ENCODE measurements at places on chromosomes 3 and 15.
A peak's percentile ranks its signal among the peaks of the same experiment; 100 is the strongest.

- DNase-seq = peak; percentile 51
Measured at GRCh38 chr3:39124876-39125840, 17.7 kb downstream of the TTC21A start.

DNA sequence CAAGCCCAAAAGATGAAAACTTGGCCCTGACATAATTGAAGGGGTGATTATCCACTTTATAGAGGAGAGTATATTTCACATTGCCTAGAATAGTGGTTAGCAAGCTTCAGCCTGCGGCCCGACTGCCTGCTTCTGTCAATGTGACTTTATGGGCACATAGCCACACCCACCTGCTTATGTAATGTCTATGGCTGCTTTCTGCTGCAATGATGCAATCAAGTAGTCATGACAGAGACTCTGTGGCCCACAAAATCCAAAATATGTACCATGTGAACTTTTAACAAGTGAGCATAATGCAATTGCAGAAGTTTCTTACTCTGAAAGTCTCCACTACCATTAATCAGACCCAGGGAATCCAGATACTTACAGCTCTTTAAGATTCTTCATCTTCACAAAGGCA lies 103.1 kb downstream of the LRIG1 start:
- DNase-seq = no peak

DNA sequence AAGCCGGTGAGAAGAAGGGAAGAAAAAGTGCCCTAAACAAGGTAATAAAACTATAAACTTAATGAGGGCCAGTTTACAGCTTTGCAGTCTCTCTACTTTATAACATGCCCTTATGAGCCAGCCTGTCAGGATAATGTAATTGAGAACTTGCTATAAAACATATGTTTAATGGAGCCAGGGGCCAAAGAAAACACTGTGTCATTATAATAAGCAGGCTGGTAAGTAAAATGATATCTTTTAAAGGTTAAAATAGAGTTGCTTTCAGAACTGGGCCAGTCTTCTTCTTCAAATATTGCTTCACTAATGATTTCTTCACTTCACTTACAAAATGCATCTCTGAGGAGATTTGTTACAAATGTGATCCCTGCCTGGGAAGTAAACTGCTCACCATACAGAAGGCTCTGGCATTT lies 192.5 kb downstream of the SHOX2 start:
- no peak for DNase-seq

DNA sequence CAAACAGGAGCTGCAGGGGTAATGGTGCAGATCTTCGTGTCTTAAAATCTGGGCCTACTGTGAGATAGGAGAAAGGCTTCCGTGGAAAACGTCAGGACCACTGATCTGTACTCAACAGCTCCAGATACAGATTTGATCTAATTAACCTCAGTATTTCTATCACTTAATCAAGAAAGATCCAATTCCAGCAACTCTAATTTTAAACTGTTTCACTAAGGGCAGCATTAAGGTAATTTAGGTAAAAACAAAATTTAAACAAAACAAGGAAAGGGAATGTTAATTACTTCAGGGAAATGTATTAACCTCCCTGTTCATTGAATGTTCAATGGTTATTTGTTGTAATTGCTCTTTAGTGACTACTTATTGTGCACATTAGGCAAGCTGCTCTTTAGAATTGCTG lies 26.4 kb upstream of the TTC14 start:
- no peak for DNase-seq

- DNase-seq = peak; percentile 8
Measured at GRCh38 chr15:67944010-67944641, 104.3 kb upstream of the RNU6-1 start.

DNA sequence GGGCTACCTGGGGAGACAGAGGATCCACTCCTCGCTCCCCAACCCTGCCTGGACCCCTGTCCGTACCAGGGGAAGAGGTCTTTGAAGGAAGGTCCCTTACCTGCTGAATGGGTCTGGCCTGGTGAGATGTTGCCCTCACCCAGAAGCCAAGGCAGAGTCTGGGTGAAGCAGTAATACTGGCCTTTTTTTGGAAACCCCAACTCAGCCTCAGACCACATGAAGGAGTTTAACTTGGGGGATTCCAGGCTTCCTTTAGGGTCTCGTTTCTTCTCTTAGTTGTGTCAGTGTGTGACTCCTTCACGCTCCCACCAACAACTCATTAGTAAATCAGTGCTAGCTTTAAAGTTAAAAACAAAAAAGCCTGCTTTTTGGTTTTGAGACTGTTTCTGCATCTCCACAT lies 45.6 kb downstream of the RTP1 start:
- DNase-seq = no peak

DNA sequence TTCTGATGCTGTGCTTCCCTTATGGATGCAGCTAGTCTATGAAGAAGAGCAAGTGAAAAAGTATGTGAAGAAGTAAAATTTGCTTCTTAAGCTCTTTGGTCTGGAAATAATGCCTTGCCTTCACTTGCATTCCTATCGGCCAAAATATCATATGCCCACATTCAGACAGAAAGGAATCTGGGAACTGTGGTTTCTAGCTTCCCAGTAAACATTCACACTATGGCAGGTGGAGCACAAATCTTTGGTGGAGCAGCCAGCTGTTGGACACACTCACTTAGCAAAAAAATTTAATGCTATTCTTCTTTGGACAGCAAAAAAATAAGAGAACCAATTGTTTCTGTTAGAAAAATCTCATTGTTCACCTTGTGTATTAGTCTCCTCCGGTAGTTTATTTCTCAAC lies 12.3 kb upstream of the COL6A6 start:
- no peak for DNase-seq

DNA sequence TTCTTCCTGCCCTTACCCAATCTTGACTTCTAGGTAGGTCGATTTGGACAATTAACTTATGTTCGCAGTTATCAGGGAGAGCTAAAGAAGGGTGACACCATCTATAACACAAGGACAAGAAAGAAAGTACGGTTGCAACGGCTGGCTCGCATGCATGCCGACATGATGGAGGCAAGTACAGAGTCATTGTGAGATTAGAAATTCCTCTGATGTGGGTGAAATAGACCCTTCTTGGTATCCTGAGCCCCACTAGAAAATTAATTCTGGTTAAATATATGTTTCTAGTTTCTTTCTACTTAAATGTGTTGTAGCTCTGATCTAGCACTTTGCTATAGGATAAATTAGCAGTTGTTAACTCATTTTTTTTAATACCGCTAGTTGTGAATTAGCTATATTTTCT lies 13.6 kb downstream of the LXN start:
- no peak for DNase-seq

DNA sequence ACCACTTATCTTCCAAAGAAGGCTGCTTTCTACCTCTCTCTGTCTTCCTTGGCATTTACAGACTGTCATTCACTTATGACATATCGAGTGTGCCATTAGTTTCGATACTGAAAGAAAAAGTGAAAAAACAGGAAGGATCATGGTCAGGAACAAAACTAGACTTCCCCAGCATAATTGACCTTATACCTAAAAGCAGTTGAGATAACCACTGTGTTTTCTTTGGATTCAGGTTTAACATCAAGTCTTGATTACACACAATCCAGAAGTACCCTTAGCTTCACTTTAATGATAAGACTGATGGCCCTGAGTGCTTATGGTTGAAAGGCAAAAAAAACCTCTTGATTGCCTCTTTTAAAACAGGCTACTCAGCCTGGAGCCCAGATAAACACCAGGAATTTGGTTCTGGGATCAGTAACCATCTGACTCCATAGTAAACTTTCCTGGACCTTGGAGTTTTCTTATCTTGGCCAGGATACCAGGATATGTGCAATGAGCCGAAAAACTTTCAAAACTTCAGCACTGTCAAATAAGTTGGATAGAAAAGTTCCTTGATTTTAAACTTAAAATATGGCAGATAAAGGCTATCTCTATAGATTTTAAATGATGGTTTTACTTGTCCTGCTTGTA lies 5.0 kb upstream of the UACA start:
- DNase-seq = no peak

DNA sequence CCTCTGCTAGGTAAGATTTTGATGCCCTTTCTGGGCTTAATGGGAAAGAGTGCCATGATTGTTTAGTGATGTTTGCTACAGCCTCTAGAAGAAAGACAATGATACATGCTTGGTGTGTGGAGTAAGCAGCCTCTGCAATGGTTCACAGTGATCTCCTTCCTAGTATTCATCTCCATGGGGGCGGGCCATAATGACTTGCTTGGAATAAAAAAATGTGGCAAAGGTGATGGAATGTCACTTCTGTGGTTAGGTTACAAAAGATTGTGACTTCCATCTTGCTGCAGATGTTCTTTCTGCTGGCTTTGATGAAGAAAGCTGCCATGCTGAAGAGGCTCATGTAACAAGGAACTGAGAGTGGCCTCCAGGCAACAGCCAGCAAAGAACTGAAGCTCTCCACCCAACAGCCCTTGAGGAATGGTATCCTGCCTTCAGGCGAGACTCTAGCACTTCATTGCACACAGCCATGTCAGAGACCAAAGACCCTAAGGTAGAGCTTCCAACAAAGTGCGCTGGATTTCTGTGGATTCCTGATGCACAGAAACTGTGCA lies 139.1 kb upstream of the LRIG1 start:
- peak; percentile 20 for DNase-seq

- DNase-seq = no peak
Measured at GRCh38 chr3:123755501-123755900, 128.6 kb downstream of the MYLK start.

DNA sequence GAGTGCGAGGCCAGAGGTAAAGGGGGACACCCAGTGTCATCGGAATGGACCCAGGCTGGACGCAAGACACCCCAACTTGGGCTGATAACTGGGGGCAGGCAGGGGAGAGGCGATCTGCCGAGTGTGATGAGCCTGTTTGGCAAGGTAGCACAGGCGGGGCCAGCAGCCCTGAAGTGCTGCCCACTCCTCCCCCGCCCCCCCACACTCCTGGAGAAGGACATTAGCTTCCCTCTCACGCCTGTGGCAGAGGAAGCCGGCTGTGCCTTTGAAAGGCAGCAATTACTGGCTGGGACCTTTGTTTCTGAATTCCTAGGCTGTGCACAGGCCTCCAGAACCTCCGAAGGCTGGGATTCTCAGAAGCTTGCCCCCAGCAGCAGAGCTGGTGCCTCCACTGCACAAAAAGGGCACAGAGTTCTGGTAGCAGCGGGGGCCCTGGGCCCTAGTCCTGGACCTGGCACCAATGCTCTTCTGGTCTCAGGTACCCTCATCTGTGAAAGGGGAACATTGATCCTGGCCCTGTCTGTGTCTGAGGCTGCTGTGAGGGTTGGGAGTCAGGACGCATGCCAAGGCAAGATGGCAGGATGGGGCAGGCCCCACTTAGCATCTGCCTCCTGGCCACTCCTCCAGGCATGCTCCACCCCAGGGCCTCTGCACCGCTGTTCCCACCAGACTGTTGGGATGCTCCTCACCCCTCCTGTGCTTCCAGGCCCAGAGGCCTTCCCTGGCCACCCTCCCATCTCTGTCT lies 28.6 kb downstream of the IQSEC1 start:
- DNase-seq = no peak

GRCh38 chr15:74422265-74422651 lies 11.5 kb downstream of the SEMA7A start:
- DNase-seq = no peak
